Activated CD4-positive, alpha-beta T cell treated with anti-CD3 and anti-CD28 coated beads, Interleukin-2, amount 50 U/mL, for 16 hours (primary cell): ENCODE measurements at places on chromosomes 4 and X.

DNA sequence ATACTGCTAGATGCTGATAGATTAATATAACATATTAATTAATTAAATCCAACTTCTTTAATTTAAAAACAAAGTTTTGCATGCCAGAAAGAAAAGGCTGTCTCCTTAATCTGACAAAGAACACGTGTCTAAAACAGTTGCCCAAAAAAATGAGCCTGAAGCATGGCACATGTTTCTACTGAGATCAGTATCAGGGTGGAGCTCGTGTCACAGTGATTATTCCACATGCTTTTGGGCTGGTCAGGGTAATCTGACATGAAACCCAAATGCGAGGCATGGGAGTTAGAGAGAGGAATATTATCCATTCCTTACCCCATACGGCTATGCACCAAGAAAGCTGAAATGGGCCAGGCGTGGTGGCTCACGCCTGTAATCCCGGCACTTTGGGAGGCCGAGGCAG lies 79.4 kb upstream of the ADRA2C start:
- no peak for DNase-seq

GRCh38 chr4:18318682-18319388 lies 297.3 kb upstream of the LCORL start:
- no peak for DNase-seq

- DNase-seq: no peak
Observed at GRCh38 chr4:8272472-8273428, 3.2 kb downstream of the HTRA3 start.

DNA sequence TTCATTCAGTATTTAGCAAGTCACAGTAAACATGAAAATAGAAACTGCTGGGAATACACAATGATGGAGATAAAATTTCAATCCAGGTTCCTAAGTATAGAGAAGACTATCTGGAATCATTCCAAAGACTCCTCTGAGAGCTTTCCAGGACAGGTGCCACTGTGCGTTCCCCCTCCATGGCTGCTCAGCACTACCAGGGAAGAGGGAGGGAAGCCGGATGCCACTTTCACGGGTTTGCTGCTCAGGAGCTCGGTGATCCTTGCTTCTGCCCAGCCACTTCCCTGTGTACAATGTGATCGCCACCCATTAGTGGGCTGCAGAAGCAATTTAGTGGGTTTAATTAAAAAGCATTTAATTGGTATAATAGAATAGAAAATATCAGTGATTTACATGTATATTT lies 94.5 kb downstream of the FNIP2 start:
- no peak for DNase-seq

- DNase-seq: no peak
Observed at GRCh38 chr4:21819086-21819485, 129.5 kb downstream of the KCNIP4 start.

DNA sequence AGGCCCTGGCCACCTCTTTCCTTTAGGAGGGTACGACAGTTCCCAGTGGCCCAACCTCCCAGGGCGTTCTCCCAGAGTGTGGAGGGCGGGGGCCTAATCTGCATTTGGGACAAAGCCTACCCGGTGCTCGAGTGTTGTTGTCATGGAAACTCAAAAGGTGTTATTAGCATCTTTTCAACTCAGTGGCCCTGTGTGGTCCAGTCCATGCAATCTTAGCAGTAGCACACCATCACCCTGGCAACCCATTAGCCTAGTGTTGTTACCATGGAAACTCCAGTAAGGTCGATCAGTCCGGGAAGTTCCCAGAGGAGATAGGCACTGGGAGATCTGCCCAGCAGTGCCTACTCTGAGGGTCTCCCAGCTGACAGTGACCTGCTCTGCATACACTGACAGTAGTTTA lies 20.2 kb downstream of the APLN start:
- no peak for DNase-seq

GRCh38 chrX:104668550-104668949 lies 102.6 kb downstream of the IL1RAPL2 start:
- no peak for DNase-seq

GRCh38 chr4:123230061-123230460 lies 166.5 kb upstream of the SPRY1 start:
- no peak for DNase-seq

- no peak for DNase-seq
Observed at GRCh38 chrX:12844319-12844718, 22.6 kb upstream of the TLR7 start.

GRCh38 chrX:28487818-28488217 lies 99.4 kb upstream of the IL1RAPL1 start:
- DNase-seq: peak; percentile 28

- DNase-seq: no peak
Observed at GRCh38 chrX:142663330-142664095, 362.2 kb upstream of the SPANXN4 start.

DNA sequence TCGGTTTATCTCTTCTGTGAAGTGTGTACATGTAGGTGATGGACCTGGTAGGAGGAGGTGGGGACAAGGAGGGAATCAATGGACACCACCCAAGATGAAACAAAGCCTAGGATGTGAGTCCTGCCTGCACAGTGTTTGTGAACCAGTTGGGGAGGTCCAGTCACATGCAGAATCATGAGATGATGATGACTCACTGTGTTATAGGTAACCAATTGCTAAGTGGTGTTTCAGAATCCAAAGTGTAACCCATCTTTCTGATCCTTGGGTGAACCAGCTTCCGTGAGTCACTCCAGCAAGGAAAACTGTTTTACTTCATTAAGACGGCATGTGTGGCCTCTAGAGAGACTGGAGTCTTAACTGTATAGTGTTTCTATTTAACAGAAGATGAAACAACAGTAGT lies 57.9 kb upstream of the HPF1 start:
- no peak for DNase-seq

DNA sequence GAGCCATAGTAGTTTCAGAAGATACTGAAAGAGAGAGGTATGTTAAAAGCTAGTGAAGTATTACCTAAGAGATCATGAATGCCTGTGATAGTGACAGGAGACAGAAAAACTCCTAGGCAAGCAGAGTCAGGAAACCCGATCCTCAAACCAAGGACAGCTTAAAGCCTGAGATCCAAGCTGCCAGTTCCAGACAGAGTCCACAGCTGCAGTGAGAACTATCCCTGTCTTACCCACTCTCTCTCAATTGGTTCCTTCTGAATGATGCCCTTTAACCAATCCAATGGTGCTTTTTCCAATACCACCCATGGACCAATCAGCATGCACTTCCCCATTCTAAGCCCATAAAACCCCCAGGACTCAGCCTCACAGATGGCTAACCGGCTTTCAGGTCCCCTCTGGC lies 90.4 kb upstream of the PCDH10 start:
- no peak for DNase-seq

GRCh38 chr4:118367872-118368271 lies 15.1 kb upstream of the PRSS12 start:
- DNase-seq: no peak

- no peak for DNase-seq
Observed at GRCh38 chrX:37677765-37678164, 7.8 kb upstream of the XK start.

DNA sequence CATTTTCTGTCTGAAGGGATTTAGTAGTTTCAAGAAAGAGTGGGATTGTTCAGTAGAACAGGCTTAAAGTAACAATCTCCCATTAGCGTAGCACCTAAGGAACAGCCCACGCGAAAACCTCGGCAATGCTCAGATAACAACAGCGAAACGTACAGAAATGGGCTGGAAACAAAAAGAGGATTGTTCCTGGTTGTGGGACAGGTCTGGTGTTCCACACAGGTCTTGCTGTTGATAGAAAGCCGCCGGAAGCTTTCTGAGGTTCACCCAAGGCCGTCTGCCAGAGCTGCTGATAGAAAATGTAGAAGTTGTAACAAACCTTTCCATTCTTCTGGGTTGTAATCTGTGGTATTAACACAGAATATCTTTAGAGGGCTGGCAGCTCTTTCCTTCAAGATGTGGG lies 69.4 kb upstream of the CLCN4 start:
- no peak for DNase-seq

GRCh38 chr4:139176302-139177048 lies 543 bp downstream of the ELF2 start:
- peak; percentile 31 for DNase-seq

DNA sequence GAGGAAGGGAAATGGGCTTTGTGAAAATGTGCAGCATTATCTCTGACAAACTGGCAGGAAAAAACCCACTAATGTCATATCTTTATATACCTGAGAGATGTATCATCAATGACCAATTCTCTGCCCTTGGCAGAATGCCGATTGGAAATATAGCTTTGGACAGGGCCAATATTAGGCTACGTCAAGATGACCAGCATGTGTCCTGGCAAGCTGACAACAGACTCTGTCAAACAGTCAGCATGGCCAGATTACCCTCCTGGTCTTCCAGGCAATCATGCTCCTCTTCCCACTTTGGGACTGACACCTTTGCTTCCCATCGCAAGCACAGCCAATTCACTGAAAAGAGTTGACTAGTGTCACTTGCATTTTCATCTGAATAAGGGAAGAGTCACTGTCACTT lies 57.0 kb downstream of the SORBS2 start:
- no peak for DNase-seq

DNA sequence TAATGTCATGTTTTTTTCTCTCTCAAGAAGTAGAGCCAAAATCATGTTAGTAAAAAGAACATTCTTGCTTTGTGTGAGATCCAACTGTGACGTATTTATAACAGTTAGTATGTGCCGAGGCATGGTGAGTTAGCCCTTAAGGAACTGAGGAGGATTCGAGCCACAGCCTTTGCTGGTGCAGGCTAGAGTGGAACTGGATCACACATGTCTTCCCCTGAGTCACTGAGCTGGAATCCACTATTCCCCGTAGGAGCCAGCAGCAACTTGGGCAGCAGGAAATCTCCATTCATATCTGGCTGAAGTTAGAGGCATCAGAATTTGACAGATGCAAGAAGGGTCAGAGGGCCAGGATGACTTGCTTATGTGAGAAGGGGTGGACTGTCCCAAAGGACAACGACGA lies 144.6 kb upstream of the KIT start:
- DNase-seq: no peak

GRCh38 chrX:16788477-16788876 lies 2.2 kb downstream of the TXLNG start:
- no peak for DNase-seq

DNA sequence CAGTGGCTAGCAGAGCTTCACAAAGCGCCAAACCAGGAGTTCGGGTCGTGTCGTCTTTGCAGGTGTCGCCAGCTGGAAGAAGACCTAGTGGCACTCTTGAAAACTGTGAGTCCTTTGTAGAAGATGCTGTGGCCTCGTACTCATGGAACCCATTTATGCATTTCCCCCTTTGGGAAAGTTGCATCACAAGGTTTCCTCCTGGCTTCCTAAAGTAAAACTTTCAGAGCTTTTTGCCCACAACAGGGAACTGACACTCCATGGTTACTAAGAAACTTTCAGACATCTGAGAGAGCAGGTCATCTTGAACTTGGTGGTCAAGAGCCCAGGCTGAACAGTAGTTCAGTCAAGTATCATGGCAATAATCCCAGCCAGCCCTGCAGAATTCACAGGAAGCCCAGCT lies 15.9 kb upstream of the NOCT start:
- no peak for DNase-seq

GRCh38 chr4:169269916-169270809 lies 593 bp downstream of the SH3RF1 start:
- peak; percentile 18 for DNase-seq

DNA sequence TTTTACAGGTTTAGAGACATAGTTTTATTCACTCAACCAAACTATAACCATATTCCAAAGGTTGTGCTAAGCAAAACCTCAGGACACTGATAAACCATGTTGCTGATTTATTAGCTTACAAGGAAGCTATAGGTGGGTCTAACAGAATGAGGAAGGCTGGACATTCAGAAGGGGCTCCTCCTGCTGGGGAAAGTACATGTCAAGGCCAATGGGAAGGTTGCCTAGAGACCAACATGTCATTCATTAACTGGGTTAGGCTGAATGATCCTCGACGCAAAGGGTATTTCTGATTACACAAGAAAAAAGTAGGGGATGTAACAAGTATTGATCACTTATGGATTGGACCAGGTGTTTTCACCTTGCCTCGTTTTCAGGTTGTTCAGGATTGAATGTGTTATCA lies 30.3 kb downstream of the SLC10A6 start:
- no peak for DNase-seq

- DNase-seq: peak; percentile 72
Observed at GRCh38 chr4:177596035-177596434, 153.8 kb upstream of the AGA start.

DNA sequence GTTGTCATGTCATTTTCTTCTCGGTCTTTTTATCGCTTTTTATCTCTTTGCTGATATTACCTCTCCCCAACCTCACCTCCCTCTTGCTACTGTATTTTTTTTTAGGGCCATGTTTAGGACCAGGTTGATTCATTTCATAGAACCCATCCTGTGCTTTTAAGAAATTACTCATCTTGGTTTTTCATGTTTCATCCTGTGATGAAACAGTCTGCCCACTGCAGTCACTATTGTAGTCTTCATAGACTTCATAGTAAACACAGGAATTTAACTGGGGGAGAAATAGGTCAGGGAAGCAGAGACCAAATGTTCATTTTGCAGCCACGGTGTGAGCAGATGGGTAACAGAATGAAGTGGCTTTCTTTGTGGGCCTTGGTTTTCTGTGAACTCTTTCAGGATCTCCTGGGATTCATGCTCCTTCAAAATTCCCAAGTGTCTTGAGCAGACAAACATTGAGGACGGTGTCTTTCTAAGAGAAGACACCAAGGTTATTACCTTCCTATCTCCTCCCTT lies 161.8 kb downstream of the NAA11 start:
- peak; percentile 36 for DNase-seq

DNA sequence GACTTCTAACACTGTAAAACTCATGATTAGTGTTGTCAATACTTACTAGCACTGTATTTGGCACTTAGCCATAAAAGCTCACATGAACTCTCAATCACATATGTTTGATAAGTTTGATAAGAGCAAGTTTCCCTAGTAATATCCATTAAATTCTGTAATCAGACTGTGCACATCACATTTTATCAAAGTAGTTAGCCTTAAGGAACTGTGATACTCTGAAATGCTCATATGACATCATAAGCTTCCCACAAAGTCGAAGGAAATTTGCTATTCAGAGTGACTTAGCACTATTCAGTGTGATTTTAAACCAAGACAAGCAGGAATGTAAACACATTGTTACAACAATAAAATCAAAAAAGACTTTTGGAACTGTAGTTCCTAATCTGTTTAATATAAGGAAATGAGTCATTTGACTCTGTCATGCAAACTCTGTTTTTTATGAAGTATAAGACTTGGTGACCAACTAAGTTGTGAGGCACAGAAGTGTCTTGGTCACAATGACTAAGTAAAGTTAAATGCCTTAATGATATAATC lies 6.7 kb downstream of the SLC7A11 start:
- peak; percentile 35 for DNase-seq

DNA sequence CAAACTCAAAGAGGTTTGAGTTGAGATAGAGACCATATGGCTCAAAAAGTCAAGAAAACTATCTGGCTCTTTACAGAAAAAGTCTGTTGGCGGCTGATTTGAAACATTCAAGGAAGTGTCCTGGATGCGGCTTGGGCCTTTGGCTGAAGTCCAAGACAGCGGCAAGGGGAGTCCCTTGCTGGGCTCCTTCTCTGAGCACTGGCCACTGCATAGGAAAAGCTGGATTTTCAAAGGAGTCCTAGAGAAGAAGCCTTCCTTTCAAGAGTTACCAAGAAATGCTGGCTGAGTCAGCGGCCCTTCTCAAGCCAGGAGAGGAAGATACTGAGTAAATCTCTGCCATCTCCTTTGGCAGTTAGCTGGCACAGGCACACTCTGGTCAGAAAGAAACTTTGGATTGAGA lies 12.1 kb downstream of the APLN start:
- no peak for DNase-seq

- no peak for DNase-seq
Observed at GRCh38 chrX:148867596-148867995, 367.2 kb downstream of the AFF2 start.

GRCh38 chrX:138939038-138939437 lies 227.5 kb upstream of the FGF13 start:
- no peak for DNase-seq

- peak; percentile 61 for DNase-seq
Observed at GRCh38 chr4:10730590-10730989, 46.0 kb upstream of the CLNK start.
